Activated CD8-positive, alpha-beta memory T cell treated with anti-CD3 and anti-CD28 coated beads for 4 hours (primary cell): ENCODE measurements at places on chromosomes 2 and 18.

DNA sequence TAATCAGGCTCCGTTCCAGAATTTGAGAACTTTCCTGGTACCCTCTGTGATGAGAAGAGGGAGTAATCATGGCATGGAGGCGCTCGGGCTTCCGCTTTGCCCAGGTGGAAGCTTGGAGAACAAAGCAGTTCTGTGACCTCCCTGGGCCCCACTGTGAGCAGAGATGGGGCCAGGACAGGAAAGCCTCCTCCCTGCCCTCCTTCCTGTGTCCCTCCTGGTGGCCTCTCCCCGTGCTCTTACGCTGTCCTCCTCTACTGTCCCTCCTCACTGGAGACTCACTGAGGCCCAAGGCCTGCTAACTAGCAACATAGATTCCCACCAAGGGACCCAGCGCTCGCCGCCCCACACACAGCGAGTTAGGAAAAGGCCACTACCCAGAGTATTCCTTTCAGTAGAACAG lies 119.8 kb downstream of the MAPK4 start:
- DNase-seq = no peak

GRCh38 chr2:60612033-60612432 lies 58.6 kb upstream of the BCL11A start:
- no peak for DNase-seq

DNA sequence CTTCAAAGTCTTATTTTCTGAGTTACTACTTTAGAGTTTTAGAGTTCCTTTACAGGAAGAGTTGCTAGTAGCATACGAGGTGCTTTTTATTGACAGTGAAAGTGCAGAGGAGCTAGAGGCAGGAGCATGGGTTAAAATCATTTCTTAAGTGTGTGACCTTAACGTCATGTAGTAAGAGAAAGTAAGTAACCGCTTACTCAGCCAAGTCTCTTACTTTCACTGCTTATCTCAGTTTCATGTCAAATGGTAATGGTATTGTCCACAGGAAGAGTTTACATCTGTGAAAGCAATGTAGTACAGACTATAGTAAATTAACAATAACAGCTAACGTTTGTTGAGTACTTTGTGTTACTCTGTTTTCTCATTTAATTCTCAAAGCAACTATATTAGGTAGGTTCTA lies 12.6 kb downstream of the NDUFAF7 start:
- DNase-seq = no peak

DNA sequence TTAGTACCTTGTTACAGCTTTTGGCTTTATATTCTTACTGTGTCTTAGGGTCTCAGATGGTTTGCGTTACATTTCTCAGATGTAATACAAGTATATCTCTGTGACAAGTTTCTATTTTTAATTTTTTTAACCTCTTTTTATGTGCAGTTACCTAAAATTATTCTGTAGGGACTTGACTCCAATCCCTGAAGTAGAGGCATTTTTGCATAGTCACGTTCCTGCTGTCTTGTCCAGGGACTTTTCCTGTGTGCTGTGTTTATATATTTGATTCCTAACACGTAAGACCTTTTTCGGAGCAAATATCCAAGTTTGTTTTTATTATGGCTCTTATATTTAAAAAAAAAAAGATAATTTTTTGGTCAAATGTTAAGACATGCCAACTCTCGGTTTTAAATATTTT lies 71.2 kb upstream of the CHMP1B start:
- DNase-seq = no peak

DNA sequence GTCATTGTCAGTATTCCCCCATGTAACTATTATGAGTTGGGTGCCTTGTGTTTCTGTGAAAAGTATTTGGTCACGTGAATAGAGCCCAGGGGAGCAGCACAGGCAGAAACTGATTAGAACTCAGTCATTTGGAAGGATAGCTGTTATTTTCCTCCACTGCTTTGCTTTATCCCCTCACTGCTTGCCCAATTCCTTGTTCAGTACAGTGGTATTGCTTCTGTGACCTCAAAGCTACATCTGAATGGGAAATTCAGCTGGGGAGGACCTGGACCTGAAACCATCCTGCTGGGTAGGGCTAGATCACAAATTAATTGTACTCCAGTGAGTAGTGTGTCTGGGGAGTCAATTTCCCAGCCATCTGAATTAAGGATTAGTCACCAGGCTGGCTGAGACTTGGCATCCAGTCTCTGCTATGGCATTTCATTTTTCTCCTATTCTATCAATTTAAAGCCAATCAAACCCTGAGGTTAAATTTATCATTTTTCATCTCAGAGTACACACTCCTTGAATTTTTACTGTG lies 1231.6 kb upstream of the GYPC start:
- DNase-seq = no peak

GRCh38 chr2:211354481-211354880 lies 798.1 kb downstream of the CPS1 start:
- no peak for DNase-seq
